Activated T-cell treated with anti-CD3 and anti-CD28 coated beads for 48 hours (primary cell): ENCODE measurements at places on chromosomes 11 and 22.

GRCh38 chr22:46071451-46072109 is 78.7 kb upstream of the PPARA start:
- DNase-seq: peak; percentile 50

- peak; percentile 20 for DNase-seq
Measured at GRCh38 chr11:61162092-61162941, 1.1 kb upstream of the VPS37C start.

DNA sequence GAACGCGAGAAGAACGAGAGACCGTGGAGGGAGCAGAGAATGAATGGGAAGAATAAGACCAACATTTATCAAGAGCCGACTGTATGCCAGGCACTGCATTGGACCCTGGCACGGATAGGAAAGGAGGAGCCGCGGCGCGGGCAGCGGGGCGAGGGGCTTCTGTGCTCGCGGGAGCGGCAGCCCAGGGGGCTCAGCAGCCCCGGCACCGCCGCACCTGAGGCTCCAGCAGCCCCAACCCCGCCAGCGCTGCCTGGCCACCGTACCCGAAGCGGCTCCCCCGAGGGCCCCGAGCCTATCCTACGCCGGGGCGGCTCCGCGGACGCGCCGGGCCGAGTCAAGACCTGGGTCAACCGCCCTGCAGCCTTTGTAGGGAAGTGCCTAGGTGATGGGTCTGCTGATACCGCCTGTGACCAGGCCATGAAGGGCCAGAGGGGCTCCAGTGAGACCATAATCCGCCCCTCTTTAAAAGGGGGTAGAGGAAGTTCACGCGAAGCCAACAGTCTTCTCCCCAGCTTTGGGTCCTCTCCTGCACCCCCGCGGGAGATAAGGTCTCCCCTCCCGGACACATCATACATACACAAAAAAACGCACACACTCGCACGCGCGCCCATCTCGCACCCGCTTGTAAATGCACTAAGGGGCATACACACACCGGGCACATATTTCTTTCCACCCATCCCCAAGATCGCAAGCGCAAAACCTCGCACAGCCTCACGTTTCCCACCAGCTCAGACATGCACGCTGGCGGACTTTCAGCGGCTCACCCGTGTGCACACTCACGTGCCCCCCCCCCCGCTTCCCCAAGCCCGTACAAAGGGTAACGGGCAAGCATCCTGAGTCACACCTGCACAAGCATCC is 935 bp upstream of the RTN4RL2 start:
- no peak for DNase-seq

DNA sequence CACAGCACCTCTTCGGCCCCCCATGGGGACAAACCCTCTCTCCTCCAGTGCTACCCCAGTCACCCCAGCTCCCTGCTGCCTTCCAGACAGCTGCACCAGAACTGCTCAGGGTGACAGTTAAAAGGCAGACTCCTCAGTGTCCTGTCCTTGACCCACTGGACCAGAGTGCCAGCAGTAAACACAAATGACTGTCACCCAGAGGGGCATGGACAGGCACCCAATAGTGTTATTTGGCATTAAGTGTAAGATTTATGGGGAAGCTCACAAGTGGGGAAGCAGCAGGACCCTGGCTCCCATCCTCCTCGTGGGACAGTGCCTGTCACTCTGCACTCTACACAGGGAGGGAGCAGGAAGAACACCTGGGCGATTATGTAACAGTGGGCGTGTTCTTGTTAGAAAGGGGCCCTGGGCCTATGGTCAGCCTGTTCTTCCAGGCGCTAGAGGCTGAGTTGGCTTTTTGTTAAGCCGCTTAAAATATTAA is 5.0 kb downstream of the RPS19BP1 start:
- DNase-seq: no peak

DNA sequence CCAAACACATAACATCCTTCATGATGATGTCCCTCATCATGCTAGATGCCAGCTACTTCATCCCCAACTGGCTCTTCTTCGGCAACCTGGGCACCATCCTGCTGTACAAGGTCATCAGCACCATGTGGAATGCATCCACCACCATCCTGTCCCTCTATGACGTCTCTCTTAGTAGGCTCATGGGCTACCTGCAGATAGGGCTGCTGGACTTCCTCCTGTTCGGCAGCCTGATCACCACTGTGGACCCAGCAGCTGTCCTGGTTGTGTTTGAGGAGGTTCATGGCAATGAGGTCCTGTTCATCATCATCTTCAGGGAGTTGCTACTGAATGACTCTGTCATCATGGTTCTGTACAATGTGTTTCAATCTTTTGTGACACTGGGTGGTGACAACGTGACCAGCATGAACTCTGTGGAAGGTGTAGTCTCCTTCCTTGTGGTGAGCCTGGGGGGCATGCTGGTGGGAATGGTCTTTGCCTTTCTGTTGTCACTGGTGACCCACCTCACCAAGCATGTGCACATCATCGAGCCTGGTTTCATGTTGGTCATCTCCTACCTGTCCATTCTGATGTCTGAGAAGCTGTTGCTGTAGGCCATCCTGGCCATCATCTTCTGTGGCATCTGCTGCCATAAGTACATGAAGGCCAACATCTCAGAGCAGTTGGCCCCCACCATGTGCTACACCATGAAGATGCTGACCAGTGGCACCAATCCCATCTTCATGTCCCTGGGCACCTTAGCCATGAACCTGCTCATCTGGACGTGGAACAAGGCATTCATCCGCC is 120.7 kb upstream of the SERPIND1 start:
- no peak for DNase-seq

- peak; percentile 20 for DNase-seq
Measured at GRCh38 chr11:60887556-60887955, 18.8 kb downstream of the PRPF19 start.

- no peak for DNase-seq
Measured at GRCh38 chr11:70078095-70078780, at the start of gene ANO1. Gene ANO1 (plus strand): TSS chr11:70078317. CDS start chr11:70078607, 290 bp downstream.

DNA sequence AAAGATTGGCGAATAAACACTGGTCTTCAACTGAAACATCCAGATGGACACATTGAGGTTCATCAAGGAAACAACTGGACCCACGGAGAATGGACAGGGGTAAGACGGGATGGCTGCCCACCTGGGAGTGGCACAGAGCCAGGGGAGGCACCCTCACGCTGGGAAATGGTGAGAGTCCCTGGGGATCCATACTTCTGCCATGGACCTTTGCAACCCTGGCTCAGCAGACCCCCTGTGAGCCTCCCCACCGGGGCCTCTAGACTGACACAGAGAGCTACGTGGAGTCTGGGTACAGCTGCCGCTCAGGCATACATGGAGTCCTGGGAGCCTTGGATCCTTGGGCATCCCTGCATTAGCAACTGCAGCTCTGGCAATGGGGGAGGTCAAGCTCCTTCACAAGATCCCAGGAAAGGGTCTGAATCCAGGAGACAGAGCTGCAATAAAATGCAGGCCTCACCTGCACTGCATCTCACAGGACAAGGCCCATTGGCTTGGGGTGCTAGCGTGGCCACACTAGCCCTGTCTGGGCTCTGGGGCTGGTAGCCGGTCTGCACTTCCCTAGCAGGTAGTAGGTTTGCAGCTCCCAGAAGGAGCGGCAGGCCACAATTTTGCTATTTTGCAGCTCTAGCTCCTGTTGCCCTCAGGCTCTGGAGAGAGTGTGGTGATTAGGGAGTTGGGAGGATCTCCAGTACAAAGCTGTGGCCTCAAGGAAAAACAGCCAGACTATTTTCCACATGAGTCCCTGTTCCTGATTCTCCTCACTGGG is 496.4 kb upstream of the LRRC4C start:
- no peak for DNase-seq

DNA sequence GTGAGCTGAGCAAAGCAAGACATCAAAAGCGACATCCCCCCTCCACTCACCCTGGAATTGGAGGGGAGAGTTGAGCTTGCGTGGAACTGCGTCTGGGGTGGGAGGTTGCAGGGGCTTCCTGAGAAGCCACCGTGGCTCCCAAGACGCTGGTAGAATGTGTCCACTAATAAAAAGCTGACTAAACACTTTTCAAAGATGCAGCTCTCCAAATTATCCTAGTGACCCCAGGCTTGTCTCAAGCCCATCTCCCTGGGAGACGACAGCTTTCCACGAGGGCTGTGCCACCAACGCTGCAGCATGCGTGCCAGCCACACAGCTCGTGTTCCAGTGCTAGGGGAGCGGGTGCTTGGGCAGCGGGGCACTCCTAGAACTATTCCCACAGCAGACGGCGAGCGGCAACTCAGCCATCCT is 6.3 kb upstream of the GAL start:
- no peak for DNase-seq

GRCh38 chr11:61477727-61478148 is 30.8 kb upstream of the LRRC10B start:
- DNase-seq: peak; percentile 44

- DNase-seq: peak; percentile 41
Measured at GRCh38 chr11:59615120-59615636, 396 bp downstream of the OSBP start.

DNA sequence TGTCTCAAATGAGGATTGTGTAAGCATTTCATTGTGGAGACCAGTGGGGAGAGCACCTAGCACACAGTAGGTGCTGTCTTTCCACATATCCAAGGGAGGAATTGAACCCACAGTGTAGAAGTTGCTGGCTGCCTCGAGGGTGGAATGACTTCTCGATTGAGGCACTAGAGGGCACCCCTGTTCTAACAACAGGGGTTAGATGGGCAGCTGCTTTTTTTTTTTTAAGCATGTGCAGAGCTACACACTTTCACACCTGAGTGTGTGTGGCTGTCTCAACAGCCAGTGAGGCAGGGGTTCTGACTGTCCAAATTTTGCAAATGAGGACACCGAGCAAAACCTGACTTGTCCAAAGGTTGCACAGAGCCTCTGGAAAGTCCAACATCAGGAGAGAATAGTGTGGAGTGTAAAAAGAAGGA is 118.2 kb upstream of the CRYBB3 start:
- peak; percentile 45 for DNase-seq

- DNase-seq: no peak
Measured at GRCh38 chr22:49028111-49028510, 799.6 kb downstream of the BRD1 start.

DNA sequence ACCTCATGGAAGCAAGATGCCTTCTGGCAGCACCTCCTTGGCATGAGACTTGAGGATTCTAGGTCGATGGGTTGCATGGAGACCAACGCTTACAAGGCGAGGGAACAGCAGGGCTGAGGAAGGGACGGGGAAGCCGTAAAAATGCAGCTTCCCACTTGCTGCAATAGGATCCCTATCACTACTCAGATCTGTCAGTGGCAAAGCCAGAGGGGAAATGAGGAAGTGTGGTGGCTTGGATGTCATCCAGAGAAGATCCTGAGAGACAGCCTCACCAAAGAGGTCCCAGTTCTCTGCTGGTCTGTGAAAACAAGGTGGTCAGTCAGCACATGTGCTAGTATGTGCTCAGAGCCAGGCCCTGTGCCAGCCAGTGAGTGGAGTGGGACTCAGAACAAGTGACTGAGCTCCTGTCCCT is 22.2 kb downstream of the CYB5R2 start:
- no peak for DNase-seq

DNA sequence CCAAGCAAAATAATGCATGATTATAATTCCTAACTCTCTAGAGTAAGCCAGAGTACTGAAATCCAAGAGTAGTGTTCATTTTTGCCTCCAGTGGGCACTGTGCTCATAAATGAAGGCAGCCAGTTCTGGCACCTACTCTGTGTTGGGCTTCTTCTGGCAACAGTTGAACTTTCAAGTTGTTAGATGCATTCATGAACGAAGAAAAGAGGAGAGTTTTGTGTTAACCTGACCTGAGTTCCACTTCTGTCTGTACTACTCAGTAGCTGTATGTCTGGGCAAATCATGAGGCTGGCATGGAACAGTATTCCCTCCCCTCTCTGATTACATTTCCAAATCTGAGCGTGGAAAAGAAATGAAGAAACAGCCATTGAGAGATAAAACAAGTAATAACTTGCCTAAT is 20.3 kb upstream of the TENM4 start:
- DNase-seq: no peak

GRCh38 chr22:49967706-49968208 is 7.2 kb downstream of the PIM3 start:
- DNase-seq: no peak

DNA sequence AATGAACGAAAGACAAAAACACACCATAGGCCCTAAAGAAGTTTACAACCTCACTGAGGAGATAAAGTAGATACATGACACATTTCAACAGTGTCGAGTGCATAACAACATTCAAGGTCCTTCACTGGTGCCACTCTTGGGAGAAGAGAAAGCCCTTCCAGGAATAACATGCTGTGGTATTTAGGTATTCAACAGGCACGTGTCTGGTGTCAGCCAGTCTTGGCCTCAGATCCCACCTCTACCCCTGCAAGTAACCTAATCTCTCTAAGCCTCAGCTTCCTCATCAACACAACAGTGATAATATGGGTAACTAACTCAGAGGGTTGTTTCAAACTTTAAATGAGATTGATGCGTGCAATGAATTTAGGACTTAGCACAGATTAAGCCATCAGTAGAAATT is 235.0 kb upstream of the ZC3H12C start:
- no peak for DNase-seq

DNA sequence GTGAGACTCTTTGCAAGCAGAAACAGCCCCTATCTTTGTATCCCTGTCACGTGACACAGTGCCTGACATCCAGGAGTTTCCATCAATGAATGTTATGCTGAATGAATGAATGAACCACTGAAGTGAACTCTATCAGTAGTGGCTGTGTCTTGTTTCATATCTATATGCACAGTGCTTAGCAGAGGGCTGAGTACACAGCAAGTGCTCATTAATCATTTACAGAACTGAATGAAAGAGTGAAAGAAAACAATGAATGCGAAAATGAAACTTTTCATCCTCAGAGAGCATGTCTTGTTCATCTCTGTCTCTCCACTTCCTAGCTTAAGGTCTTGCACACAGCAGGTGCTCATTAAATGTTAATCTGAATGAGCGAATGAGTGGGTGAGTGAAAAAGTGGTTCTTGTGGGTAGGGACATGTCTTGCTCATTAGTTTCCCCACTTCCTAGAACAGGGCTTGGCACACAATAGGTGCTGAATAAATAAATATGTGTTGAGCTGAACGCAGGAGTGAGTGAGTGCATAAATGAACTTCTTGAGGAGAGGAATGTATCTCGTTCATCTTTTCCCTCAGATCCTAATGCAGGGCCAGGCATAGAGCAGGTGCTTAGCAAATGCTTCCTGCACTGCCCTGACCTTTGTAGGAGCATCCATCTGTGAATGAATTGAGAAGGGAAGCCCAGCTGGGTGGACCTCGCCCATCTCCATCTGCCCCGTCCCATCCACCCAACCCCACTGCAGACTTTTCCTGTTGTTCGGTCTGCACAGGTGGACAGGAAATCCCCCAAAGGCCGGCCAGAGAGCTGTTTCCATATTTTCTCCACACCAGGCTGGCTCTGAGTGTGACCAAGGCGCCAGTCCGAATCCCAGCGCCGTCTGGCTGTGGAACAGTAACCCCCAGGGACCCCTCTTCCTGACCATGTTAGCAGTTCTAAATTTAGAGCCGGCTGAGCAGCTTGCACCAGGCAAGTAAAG is 113.4 kb upstream of the CRYBB3 start:
- no peak for DNase-seq

GRCh38 chr22:23834793-23835483 is 3.9 kb downstream of the DERL3 start:
- DNase-seq: no peak

DNA sequence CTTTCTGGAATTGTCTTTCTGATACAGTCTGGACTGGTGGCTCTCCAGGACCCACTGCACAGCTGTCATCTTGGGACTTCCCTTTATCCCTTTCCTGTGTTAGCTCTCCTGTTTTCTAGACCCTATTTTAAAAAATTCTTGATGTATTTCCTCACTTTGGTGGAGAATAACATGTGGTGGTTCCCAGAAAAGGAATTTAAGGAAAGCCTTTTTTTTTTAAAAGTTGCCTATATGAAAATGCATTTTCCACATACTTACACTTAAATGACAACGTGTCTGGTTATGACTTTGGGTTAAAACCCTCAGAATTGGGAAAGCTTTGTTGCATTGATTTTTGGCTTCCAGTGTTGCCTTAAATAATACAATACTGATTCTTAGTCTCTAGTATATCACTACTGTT is 400.7 kb downstream of the TMEM135 start:
- no peak for DNase-seq
